ENCODE measurements at places on chromosomes 16 and 17.

DNA sequence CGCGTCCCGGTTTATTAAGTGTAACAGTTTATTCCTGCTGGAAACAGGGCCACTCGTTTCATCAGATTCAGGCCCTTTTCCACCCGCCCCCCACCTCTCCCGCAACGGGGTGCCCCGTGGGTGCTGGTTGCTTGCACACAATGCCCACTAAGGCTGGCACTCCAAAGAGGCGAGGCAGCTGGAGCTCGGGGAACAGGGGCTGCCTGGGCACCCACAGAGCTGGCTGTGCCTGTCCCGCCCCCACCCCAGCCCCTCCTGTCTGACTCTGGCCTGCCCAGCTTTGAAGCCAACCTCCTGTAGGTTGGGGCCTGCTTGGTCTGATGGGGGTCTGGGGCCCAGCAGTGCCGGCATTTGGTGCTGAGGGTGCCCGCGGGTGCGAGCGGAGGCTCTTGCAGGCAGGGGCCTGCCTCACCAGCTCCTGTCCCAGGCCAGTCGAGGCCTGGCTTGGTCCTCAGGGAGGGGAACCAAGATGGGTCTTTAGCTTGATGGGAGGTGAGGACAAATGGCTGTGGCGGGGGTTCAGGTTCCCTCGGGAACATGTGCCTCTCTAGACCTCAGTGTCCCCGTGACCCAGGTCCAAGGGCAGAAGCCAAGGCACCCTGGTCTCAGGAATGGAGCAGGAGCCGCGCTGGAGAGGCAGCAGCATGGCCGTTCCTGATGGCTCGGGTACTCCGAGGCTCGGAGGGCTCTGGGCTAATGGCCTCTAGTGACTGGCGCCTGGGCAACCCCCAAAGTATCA is 20.1 kb downstream of the MYBBP1A start:
- no peak for DNase-seq

DNA sequence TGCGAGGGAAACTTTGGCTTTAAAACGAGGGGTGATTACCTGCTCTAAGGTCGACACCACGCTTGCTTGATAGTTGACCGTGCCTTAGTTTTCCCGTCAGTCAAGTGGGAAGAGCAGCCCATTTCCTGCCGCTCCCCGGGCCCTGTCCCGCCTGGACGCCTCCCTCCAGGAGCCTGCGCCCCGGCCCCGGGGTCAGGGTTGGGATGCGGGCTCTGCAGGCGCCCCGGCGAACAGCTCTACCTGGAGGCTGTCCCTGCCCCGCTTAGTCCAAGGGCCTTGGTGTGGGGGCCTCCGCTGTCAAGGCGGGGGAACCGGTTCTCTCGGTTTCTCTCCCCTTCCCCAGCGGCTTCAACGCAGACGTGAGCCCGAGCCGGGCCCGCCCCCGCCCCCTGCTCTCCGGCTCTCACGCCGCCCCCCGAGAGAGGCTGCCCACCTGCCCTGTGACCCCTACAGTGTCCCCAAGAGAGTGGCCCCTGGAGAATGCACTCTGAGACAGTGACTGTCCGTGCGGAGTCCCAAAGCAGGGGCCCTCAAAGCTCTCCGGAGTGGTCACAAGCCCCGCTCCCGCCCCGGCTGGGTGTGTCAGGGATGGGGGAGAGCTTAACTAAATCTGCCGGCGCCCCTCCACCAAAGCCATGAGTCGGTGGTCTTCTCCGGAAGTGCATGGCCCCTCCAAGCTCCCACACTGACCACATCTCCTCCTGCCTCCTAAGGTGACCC is 117.4 kb upstream of the SMURF2 start:
- DNase-seq = no peak

- DNase-seq = no peak
These were observed 24.2 kb downstream of the CYB5B start for GRCh38 chr16:69448470-69449193.

- no peak for DNase-seq
These were observed 18.5 kb downstream of the FCSK start for GRCh38 chr16:70472786-70473433.

GRCh38 chr17:32161029-32161428 is 18.7 kb downstream of the RHOT1 start:
- DNase-seq = no peak

GRCh38 chr17:28189667-28190066 is 129.3 kb upstream of the TMEM97 start:
- no peak for DNase-seq

- no peak for DNase-seq
These were observed 370.1 kb upstream of the ZFHX3 start for GRCh38 chr16:73418051-73418450.

- no peak for DNase-seq
These were observed 28.7 kb upstream of the DNAI2 start for GRCh38 chr17:74245145-74245831.

DNA sequence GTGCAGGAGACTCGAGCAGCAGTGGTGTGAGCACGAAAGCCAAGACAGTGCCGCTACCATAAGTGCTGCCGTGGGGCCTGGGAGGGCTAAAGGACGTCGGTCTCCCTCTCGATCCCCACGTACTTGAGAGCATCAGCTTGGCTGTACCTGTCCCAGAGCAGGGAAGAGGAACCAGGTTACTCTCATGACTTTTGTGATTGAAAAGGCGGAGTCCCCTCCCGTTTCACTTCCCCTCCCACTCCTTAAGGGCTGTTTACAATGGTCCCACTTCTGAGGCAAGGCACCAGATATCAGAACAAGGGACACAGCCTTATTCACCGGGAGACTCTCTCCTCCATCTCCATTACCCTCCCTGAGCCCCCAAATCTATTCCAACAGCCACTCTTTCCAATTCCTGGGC is 20.1 kb downstream of the CNTNAP1 start:
- DNase-seq = no peak

GRCh38 chr17:38749223-38750043 is 1.3 kb upstream of the PCGF2 start:
- DNase-seq = no peak

GRCh38 chr17:73286863-73287296 is 24.9 kb downstream of the CDC42EP4 start:
- DNase-seq = no peak

DNA sequence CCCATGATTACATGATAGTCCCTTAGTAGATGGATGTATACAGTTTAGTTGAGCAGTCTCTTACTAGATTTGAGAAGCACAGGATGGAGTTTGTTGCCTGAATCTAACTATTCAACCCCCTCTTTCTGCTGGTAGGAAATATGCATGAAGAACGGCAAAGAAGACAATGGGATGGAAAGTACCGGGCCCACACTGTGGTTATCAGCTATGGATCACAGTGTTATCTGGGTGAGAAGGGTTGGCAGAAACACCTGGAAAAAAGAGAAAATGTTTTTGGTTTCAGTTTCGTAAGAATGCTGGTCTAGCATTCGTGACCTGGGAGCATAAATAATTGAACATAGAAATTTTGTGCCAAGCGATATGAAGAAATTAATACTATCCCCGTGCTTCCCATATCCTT is 53.1 kb downstream of the ANKFN1 start:
- no peak for DNase-seq

DNA sequence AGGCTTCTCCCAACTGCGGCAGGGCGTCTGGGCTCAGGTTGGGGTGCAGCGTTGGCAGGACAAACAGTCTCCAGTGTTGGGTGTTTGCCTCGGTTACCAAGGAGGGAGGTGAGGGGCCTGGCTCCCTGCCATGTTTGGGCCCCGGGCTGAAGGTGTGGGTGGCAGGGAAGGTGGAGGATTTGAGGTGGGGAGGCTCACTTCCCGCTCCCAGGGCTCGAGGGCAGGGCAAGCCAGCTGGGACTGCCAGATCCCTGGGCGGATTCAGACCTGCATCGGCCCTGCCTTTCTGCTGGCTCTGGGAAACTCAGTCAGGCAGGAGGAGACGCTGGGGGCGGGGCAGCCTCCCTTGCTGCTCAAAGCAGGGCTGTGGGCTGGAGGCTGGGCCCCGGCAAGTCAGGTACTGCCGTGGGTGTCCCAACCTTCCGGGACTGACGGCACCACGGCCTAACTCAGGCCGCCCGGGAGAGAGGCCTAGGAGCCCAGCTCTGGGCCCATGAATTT is 31.3 kb upstream of the KRT17 start:
- no peak for DNase-seq

- DNase-seq = no peak
These were observed 65.8 kb downstream of the RGS9 start for GRCh38 chr17:65202844-65203571.

DNA sequence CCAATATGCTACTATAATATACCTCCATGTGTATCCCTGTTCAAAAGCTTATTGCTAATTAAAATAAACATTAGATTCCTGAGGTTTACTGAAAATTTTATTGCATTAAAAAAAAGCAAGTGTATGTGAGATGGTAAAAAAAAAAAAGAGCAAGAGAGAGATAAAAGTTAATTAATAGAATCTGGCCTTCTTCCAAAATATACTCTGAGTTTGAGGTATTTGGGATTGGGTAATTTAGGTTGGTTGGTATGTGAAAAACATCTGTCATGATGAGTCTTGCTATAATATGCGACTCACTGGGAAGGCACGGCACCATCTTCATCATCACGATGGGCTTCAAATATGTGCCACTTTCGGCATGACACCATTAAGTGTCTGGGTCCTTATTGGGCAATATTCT is 711.1 kb upstream of the SOX9 start:
- DNase-seq = no peak

DNA sequence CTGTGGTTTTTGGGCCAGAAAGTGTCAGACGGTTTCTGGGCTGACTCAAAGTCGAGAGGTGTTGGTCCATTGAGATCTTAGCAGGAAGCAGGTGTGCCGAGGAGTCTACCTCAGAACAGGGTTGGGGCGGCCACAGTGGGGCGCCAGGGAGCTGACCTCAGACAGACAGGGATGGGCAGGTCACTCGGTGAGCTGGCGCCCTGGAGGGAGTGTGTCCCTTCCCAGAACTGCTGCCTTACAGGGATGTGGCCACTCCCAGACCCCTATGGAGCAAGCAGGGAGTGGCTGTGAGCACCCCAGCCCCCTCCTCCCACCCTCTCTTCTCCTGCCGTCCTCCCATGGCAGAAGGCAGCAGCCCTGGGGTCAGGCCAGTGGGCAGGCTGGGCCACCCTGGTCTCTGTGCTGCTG is 14.0 kb upstream of the DPEP1 start:
- no peak for DNase-seq

DNA sequence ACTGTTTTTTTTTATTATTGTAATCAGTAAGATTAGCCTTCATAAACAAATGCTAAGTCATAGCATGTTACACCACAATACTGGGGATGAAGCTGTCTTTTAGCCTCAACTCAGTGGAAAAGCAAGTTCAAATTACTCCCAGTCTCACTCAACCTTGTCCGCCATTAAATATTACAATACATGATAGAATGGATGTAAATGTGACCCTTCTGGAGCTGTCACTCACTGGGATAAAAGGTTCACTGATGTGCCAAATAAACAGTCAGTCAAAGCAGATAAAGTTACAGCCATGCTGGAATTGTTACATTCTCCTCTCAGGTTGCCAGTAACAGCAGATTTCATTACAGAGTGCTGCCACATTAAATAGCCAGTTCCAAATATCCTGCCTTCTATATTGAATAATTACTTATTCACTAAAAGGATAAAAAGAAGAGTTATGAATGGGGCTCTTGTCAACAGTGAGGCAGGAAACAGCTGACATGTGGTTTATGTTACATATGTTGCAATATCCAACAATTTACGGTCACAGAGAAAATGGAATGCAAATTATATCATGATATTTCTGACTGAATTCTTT is 53.4 kb downstream of the BRIP1 start:
- no peak for DNase-seq

DNA sequence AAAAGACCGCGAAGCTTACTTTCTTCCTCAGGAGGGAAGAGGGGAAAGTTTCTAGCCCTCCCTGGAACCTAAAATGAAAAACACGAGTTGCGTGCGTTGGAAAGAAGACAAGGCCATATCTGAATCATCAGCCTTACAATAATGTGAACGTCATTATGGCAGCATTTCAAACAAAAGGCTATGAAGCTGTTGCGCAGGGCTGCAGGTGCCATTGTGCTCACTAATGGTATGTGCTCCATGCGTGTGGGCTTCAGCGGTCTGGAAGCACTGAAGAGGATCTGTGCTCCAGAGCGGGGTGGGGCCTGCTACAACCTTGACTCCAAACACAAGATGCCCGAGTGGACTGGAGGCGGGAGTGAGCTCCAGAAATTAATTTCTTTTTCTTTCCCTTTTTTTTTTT is 12.1 kb upstream of the CYB5B start:
- no peak for DNase-seq

- peak; percentile 16 for DNase-seq
These were observed 28.0 kb upstream of the MAF start for GRCh38 chr16:79628501-79628975.

- DNase-seq = peak; percentile 39
These were observed 436.4 kb downstream of the SOX9 start for GRCh38 chr17:72556944-72557826.

- no peak for DNase-seq
These were observed 55.9 kb downstream of the CDK12 start for GRCh38 chr17:39517224-39517623.

DNA sequence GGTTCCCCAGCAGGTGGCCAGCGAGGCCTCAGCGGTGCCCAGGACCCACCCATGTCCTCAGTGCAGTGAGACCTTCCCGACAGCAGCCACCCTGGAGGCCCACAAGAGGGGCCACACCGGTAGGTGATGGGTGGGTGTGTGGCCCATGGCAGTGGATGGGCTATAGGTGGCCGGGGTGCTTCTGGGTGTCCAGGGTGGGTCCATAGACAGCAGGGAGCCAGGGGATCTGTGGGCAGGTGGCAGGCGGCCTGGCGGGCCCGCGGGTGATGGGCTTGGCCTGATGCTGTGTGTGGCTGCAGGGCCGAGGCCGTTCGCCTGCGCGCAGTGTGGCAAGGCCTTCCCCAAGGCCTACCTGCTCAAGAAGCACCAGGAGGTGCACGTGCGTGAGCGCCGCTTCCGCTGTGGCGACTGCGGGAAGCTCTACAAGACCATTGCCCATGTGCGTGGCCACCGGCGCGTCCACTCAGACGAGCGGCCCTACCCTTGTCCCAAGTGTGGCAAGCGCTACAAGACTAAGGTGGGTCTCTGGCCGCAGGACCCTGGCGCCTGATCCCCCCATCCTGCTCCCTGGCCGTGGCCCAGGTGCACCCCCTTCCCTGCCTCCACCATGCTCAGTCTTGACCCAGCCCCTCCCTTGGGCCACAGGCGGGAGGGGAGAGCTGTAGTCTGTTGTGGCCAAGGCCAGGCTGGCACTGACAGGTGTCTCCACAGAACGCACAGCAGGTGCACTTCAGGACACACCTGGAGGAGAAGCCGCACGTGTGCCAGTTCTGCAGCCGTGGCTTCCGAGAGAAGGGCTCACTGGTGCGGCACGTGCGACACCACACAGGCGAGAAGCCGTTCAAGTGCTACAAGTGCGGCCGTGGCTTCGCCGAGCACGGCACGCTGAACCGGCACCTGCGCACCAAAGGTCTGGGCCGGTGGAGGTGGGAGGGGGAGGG is 2.1 kb upstream of the DNASE1L2 start:
- no peak for DNase-seq

Measured in stimulated activated CD8-positive, alpha-beta memory T cell treated with anti-CD3 and anti-CD28 coated beads, Interleukin-12 subunit alpha, Interleukin-12 subunit beta, amount 100 ng/mL, for 1 hour (primary cell).